ENCODE measurements at places on chromosomes 12 and 14. TPM values are rescaled to one million over a fixed set of nuclear protein-coding genes. Genes with fewer than 3 reads are reported as not detected.

P2RX4 gene
- 80.6 TPM for total RNA-seq

SPIC gene
- total RNA-seq: not detected

- H3K4me3 ChIP-seq: no peak overlapping the region
- no peaks in the 10 kb centered on the region for H3K36me3 ChIP-seq
- DNase-seq: no peak
- no peaks in the 10 kb centered on the region for H3K4me1 ChIP-seq
- H3K27ac ChIP-seq: no peak overlapping the region
These were observed 119.6 kb upstream of the PTPRB start for GRCh38 chr12:70756791-70757190.

DNA sequence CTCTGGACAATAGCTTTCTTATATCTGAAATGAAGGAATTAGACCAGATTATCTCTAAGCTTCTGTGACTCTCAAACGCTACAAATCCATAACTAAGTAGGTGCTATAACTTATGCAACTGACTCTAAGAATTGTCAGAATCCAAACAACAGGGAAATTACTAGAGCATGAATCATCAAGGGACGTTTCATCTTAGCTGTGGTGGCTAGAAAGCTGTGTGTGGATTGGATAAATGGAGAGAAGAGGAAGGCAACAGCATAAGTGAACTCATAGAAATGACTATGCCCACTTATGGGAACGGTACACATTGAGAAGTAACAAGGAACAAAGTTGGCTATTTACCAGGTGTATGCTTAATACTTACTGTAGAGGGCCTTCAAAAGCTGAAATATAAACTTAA, 96.0 kb upstream of the NEDD1 start:
- no peak overlapping the region for H3K4me3 ChIP-seq
- DNase-seq: peak; percentile 55
- H3K27ac ChIP-seq: peak overlapping the region; percentile 98
- peaks cover 45% of the 10 kb centered on the region for H3K4me1 ChIP-seq
- H3K27me3 ChIP-seq: no peaks in the 10 kb centered on the region

GRCh38 chr12:62785941-62786559, 148.9 kb downstream of the PPM1H start:
- DNase-seq: peak; percentile 78
- H3K4me3 ChIP-seq: no peak overlapping the region
- no peaks in the 10 kb centered on the region for H3K36me3 ChIP-seq
- H3K4me1 ChIP-seq: peaks cover 33% of the 10 kb centered on the region

GRCh38 chr14:31967669-31967975, 109.5 kb upstream of the ARHGAP5 start:
- no peak overlapping the region for H3K27ac ChIP-seq
- no peak for DNase-seq
- no peaks in the 10 kb centered on the region for H3K36me3 ChIP-seq
- H3K4me3 ChIP-seq: no peak overlapping the region

- DNase-seq: peak; percentile 93
- no peaks in the 10 kb centered on the region for H3K36me3 ChIP-seq
- H3K27ac ChIP-seq: peak overlapping the region; percentile 84
- no peaks in the 10 kb centered on the region for H3K27me3 ChIP-seq
These were observed 4.6 kb downstream of the AHNAK2 start for GRCh38 chr14:104973385-104974145.

DNA sequence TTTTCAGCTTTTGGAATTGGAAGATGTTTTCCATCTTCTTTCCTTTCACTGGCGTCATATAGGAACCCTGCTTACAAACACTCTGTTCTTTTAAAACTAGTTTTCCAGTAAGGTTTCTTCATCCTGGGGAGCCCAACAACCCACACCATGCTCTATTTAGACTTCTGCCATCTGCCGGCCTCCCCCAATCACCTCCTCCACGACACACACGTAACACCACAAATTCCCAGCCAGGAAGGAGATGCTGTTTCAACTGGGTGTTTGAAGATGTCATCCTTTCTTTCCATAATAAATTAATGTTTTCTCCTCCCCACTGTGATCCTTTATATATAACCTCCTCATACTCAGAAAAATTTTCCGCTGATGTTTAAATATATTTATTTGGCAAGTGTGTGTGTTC, 231.4 kb upstream of the DDHD1 start:
- no peak overlapping the region for H3K4me3 ChIP-seq
- H3K27ac ChIP-seq: no peak overlapping the region
- H3K36me3 ChIP-seq: no peaks in the 10 kb centered on the region
- no peaks in the 10 kb centered on the region for H3K4me1 ChIP-seq
- 0 out of 2 replicates have a peak, but pooled peaks cover 4% of the 10 kb centered on the region for H3K27me3 ChIP-seq

GRCh38 chr12:112997506-112997905, 19.2 kb downstream of the OAS2 start:
- 0 out of 2 replicates have a peak, but pooled peaks cover 5% of the 10 kb centered on the region for H3K27me3 ChIP-seq
- H3K36me3 ChIP-seq: no peaks in the 10 kb centered on the region
- DNase-seq: no peak
- H3K27ac ChIP-seq: no peak overlapping the region

GRCh38 chr12:86389949-86390348, 133.8 kb upstream of the MGAT4C start:
- no peak overlapping the region for H3K4me3 ChIP-seq
- no peaks in the 10 kb centered on the region for H3K27me3 ChIP-seq
- no peak overlapping the region for H3K27ac ChIP-seq

GRCh38 chr14:72723858-72724530, 169.9 kb downstream of the DPF3 start:
- H3K27ac ChIP-seq: no peak overlapping the region
- H3K4me3 ChIP-seq: no peak overlapping the region
- 0 out of 2 replicates have a peak, but pooled peaks cover 2% of the 10 kb centered on the region for H3K36me3 ChIP-seq
- H3K4me1 ChIP-seq: peaks cover 16% of the 10 kb centered on the region

DNA sequence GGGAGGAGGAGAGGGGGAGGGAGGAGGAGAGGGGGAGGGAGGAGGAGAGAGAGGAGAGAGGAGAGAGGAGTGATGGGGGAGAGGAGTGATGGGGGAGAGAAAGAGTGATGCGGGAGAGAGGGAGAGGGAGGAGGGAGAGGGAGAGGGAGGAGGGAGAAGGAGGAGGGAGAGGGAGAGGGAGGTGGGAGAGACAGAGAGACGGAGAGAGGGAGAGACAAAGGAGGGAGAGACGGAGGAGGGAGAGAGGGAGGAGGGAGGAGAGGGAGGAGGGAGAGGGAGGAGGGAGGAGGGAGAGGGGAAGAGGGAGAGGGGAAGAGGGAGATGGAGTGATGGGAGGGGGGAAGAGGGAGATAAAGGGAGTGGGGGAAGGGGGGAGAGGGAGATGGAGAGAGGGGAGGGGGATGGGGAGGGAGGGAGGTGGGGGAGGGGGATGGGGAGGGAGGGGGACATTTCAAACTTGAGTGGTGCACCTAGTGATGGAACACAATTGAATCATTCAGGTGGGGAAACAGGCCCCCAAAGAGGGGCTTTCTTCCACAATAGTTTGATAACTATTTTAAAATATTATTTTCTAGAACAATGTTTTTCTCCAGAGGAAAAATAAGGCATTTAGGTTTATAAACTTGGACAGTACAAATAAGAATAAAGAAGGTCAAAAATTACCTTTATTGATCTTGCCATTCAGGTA, 46.8 kb upstream of the RBM19 start:
- no peaks in the 10 kb centered on the region for H3K27me3 ChIP-seq
- no peak for DNase-seq
- no peak overlapping the region for H3K27ac ChIP-seq
- no peaks in the 10 kb centered on the region for H3K36me3 ChIP-seq
- H3K4me1 ChIP-seq: no peaks in the 10 kb centered on the region
